ENCODE measurements at places on chromosomes 12 and 14.

GRCh38 chr14:24398293-24398652 is 530 bp upstream of the NYNRIN start:
- no peak for DNase-seq

GRCh38 chr12:132774646-132775275 is 13.1 kb upstream of the ANKLE2 start:
- no peak for DNase-seq

DNA sequence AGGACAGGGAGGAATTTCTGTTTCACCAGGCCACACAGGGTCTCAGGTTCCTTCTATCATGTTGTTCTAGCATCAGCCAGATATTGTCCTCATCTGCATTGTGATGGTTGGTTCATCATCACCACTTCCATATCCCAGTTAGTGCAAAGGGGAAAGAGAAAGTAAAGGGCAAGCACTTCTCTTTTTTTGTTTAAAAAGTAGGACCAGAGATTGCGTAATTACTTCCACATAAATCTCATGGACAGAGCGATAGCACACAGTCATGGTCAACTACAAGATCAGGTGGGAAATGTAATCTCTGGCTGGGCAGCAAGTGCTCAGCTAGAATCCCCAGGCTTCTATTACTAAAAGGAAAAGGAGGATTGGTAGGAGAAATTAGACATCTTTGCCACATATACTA is 155.1 kb downstream of the KIF21A start:
- DNase-seq: no peak

DNA sequence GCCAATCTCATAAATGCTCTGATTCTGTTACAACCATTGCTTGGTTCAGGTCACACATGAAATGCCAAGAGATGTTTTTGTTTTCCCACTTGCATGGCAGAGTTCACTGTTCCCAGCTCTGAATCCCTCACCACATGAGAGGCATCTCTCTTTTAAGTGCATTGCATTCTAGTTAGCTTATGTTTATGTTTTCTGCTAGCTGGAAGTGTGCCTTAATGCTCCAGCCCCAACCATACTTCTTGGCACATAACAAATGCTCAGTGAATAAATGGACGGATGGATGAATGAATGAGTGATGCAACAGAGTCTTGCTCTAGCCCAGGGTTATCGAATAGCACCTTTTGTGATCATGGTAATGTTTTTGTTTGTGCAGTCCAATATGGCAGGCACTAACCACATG is 197.3 kb downstream of the PPM1H start:
- no peak for DNase-seq

DNA sequence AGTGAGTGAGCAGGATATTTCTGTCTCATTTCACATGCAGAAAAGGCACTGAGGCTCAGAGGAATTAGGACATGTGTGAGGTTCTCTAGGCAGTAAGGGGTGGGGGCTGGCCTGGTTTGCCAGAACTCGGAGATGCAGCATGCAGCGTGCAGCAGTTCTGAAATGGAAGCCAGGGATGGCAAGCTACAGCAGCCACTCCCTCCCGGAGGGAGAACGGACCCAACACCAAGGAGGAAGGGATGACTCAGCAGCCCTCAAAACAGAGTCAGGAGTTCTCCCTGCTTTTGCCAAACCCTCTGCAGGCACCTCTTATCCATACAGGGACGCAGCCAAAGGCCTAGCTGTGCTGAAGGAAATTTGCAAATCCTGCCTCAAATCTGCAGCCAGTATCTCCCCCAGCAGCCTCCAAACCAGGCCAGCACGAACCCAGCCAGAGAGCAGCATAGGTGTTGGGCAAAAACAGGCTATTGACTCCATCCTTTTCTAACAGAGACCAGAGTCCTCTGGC is 10.3 kb upstream of the SERPINA3 start:
- no peak for DNase-seq

DNA sequence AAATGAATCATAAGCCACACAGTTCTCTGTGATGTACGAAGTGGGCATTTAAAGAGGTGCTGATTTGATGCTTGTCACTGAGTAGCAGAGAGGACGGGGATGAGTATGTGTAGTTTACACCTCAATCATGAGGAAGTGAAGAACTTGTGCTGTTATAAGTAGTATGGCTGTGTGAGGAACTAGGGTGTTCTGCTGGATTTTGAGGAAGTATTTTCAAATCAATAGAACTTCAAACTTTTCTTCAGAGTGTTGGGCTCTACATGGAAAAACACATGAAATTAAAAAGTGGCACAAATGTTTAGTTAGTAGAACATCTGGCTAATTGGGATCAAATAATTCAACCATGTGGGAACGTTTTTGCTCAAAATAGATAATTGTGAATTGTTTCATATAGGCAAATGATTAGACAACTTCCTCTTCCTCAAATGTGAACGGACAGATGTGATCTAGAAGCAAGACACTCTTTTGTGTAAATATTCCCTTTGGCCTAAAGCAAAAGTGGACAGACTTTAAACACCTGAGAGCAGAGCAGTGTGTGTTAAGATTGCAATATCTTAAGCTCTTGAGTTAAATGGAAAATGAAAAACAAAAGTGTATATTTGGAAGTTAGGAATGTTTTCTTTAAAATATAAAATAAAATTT is 168.5 kb downstream of the NAV3 start:
- no peak for DNase-seq

DNA sequence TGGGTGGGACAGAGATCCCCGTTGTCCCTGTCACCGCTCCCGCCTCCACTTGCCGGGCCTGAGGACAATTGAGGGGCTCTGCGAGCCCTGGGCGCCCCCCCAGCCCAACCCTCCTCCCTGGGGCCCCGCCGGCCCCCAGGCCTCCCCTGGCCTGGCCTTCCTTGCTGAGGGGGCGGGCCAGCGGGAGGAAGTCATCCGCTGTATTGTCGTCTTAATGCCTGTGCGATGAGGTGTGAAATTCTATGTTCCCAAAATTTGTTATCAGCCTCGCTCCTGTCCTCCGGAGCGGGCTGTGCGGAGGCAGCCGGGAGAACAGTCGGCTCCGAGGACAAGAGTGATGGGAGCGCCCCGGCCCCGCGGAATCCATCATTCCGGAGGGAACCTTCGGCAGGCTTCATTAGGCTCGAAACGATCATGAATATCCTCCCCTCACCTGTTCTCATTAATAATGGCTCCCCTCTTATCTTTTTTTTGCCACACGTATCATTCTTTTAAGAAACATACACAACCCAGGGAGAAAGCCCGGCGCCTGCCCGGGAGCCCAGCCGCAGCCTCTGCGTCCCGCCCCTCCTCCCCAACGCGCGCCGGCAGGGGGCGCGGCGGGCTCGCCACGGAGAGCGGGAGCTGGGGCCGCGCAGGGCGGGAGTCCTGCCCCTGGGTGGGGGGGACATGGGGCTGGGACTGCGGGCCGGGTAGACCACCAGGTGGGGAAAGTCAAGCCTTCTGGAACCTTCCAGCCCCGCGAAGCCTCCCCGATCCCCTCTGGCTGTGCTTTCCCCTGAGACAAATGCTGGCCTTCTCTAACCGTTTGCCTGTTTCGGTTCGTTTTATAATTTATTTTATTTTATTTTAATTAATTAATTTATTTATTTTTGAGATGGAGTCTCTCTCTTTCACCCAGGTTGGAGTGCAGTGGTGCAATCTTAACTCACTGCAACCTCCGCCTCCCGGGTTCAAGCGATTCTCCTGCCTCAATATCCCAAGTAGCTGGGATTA is 17.1 kb upstream of the DLK1 start:
- DNase-seq: no peak

GRCh38 chr12:16324272-16324671 is 23.2 kb upstream of the MGST1 start:
- DNase-seq: no peak

DNA sequence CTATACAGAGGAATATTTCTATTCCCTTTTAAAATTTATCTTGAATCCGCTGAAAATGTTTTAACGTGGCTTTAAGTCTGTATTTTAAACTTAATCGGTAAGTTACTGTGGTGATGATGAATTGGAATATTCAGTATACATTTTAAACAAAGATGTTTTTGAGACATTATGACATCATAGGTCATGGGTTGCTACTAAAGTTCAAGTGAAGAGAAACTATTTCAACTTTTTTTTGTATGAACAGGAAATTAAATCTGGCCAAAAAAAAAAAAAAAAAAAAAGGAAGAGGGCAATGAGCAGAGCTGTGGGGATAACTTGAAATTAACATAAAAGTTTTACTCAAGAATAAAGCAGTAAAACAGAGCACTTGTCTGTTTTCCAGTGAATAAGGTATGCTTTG is 109.0 kb downstream of the PLEKHA5 start:
- no peak for DNase-seq

- no peak for DNase-seq
Measured at GRCh38 chr14:68513838-68514607, 278.8 kb downstream of the ZFP36L1 start.

- no peak for DNase-seq
Measured at GRCh38 chr12:10018386-10018785, 8.0 kb downstream of the CLEC12B start.

- no peak for DNase-seq
Measured at GRCh38 chr14:68012871-68013270, 193.3 kb downstream of the RAD51B start.

GRCh38 chr14:35503646-35504045 is 30.3 kb upstream of the INSM2 start:
- no peak for DNase-seq

DNA sequence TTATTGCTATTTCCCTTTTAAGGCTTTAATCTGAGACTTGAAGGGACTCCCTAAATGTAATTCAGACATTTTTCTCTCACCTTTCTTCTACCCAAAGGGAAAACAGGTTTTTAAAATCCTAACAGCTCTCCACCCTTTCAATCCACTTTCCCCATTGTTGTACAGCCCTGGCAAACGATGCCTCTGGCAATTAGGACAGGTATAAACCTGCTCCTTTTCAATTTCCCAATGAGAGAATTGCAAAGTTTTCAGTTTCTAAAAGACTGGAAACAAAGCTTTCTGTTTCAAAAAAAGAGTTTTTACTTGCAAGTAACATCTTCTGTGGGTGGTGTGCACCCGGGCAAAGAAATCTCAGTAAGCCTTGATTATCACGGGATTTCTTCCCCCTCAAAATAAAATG is 131.2 kb downstream of the HMGA2 start:
- no peak for DNase-seq

DNA sequence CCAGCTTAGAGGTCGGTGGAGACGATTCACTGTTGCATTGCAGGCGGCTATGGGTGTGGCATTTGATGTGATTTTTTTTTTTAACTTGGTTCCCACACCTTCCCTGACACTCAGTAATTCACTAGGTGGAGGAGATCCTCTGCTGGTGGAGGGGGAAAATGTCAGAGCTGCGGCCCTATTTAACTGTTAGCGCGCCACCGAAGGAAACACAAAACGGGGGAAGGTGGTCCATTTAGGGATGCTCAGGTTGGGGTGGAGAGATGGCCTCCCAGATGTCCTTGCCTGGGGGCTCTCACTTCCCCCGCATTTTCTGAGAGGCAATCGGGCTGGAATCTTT is 4.3 kb upstream of the HOXC12 start:
- no peak for DNase-seq

- DNase-seq: no peak
Measured at GRCh38 chr12:113413488-113413939, 8.7 kb upstream of the SDSL start.

- no peak for DNase-seq
Measured at GRCh38 chr14:65173973-65174693, 71.8 kb upstream of the MAX start.

DNA sequence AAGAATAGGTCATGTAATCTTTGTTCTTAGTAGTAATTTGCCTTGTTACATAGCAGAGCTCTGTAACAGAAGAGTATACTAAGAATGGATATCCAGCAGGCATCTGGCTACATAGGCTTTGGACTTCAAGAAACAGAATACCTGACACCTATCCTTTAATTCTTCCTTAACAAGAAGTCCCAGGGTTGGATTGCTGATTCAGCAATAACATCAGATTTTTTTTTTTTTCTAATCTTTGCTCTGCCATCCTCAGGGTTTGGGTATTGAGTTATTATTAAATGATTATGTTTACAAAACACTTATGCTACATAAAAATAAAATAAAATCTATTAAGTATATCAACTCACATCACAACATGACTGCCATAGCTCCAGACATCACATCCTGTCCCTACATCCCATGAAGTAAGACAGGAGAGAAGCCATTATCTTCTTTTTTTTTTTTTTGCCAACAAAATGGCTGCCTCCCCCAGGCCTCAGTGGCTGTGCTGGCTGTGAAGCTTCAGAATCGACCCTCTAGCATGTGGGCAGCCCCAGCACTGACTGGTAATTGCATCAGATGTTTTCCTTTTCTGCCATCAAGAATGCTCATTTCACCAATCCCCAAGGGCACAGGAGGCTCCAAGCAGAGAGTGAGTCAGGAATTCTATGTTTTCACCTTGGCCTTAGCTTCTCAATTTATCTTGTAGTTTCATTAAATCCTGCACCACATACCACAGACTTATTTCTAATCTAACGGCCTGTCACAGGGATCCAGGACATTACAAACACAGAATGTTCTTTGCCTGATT is 186.2 kb downstream of the DICER1 start:
- no peak for DNase-seq

GRCh38 chr12:83691730-83692129 is 1005.0 kb downstream of the TMTC2 start:
- DNase-seq: no peak

GRCh38 chr12:101747697-101748096 is 8.4 kb upstream of the SYCP3 start:
- no peak for DNase-seq

GRCh38 chr12:44459569-44459968 is 416.5 kb downstream of the NELL2 start:
- DNase-seq: no peak

DNA sequence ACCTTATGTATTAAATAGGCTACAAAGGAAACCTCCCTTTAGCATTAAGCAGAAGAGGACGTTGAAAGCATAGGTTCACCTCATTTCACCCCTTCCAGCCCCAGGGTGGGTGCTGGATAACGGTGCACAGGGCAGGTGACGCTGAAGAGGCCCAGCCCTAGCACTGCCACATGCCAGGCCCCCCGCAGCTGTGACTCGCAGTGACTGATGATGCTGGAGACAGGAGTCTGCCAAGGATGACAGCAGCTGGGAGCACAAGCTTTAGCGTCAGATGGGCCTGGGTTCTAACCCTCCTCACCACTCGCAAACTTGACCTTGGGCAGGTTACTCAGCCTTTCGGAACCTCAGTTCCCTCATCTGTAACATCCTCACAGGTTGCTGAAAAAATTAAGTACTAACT is 76.7 kb downstream of the TBK1 start:
- DNase-seq: no peak

DNA sequence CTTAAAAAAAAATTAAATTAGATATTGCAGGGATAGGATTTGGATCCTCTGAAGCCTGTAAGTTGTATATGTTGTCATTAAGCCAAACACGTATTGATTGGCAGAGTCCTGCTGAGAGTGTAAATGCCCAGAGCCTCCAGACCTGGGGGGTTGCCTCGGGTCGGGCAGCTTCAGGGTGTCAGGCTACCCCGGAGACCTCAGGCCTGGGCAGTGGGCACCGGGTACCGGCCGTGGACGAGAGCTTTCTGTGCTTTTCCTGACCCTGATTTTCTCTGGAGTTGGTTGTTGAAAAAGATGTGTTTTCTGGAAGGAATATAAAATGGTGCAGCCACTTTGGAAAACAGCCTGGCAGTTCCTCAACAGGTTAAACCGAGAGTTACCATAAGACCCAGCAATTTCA is 96.1 kb downstream of the DNAH10 start:
- no peak for DNase-seq

GRCh38 chr12:116539905-116540482 is 19.2 kb upstream of the MAP1LC3B2 start:
- DNase-seq: no peak
